ENCODE measurements at places on chromosomes 12 and 14. TPM values are rescaled to one million over a fixed set of nuclear protein-coding genes. Genes with fewer than 3 reads are reported as not detected.

NKX2-1 gene
- total RNA-seq, result not detected

P2RX7 gene
- total RNA-seq, result 6.0 TPM

NEUROD4 gene
- not detected for total RNA-seq

COL2A1 gene
- 6.7 TPM for total RNA-seq

PLCZ1 gene
- not detected for total RNA-seq

CCDC177 gene
- total RNA-seq, result not detected

CLEC4C gene
- not detected for total RNA-seq

- DNase-seq, result peak; percentile 28
Observed at GRCh38 chr12:49375406-49375805, 8.1 kb downstream of the SPATS2 start.

DNA sequence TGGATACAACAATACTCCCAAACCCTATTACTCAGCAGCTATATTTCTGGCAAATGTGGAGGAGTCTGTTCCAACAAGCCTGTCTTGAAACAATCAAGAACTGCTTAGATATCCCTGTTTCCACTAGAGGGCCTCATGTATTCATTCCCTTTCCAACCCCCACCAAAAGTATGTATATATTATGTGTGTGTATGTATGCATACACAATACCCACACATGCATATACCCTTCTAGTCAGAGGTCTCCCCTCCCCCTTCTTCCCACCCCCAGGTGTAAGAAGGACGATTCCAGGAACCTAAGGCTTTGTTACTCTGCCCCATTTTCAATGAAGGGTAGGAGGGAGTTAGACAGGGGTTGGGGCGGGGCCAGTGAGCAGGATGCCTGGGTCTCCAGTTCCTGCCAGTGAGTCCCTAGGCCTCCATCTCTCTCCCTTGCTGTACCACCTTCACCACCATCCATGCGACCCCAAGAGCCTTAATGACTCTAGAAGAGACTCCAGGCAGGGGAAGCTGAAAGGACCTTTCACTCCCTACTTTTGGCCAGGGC is at the start of gene DGKA:
DGKA (plus strand) TSS at position 392 of the 546 bp plus-strand sequence. CDS start 5,342 bp downstream, outside the sequence.
- DNase-seq, result peak; percentile 75

DNA sequence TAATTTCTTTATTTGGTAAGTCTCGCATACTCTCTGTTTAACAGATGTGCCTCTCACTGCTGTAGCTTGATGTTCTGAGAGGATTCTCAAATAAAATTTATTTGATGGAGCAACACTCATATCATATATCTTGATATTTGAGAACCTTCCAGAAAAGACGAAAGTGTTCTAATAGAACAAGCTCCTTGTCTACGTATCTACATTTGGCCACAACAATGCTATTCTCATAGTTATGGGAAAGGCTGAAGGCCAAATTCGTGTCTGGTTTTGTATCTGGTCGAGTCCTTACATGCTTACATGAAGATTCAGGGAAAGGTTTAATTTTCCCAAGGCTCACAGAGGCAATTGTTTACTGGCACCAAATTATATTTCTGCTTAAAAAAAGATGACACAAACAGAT is 186.7 kb upstream of the SLC38A2 start:
- no peak for DNase-seq

GRCh38 chr12:116366824-116367223 is 89.3 kb upstream of the MED13L start:
- DNase-seq, result no peak

GRCh38 chr12:110677206-110677911 is 11.6 kb downstream of the HVCN1 start:
- no peak for DNase-seq

DNA sequence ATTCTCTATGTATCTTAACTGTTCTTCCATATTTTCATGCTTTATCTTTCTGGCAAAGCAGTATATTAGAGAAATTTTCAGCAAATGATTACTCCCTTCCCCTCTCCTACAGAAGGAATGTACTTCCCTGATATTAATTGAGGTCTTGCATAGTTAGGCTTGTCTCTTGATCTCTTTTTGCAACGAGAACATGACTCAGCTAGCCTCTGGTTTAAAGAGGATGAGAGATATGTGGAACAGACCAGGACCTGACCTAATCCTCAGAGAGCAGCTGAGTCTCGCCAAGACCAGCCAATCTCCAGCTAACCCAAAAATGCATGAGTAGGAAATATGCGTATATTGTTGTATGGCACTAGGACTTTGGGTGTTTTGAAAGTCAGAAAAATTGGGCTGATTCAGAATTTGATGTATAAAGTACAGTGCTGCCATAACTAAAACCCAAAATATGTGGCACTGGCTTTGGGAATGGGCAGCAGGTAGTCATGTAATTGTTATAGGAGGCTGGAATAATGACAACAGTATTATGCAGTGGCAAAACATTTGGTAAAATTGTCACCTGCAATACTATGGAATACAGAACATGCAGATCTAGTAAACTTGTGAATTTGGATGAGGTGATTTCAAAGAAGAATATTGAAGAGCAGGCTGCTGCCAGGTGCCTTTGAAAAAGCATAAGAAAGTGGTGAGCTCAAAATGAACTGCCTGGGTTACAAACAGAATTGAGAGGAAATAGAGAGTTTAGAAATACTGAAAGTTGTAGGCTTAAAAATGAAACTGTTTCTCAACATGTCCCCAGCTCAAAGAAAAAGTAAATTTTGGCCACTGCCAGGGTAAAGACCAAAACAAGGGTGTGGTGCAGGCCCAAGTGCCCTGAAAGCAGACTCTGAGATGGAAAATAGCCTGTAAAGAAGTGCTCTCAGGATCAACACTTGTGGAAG is 9.3 kb upstream of the USP15 start:
- no peak for DNase-seq

GRCh38 chr12:50685641-50686040 is 78.3 kb upstream of the ATF1 start:
- DNase-seq, result no peak

- DNase-seq, result no peak
Observed at GRCh38 chr12:88544991-88545980, 35.0 kb downstream of the KITLG start.

- DNase-seq, result no peak
Observed at GRCh38 chr12:9933958-9934357, 1.8 kb upstream of the CLEC2A start.

DNA sequence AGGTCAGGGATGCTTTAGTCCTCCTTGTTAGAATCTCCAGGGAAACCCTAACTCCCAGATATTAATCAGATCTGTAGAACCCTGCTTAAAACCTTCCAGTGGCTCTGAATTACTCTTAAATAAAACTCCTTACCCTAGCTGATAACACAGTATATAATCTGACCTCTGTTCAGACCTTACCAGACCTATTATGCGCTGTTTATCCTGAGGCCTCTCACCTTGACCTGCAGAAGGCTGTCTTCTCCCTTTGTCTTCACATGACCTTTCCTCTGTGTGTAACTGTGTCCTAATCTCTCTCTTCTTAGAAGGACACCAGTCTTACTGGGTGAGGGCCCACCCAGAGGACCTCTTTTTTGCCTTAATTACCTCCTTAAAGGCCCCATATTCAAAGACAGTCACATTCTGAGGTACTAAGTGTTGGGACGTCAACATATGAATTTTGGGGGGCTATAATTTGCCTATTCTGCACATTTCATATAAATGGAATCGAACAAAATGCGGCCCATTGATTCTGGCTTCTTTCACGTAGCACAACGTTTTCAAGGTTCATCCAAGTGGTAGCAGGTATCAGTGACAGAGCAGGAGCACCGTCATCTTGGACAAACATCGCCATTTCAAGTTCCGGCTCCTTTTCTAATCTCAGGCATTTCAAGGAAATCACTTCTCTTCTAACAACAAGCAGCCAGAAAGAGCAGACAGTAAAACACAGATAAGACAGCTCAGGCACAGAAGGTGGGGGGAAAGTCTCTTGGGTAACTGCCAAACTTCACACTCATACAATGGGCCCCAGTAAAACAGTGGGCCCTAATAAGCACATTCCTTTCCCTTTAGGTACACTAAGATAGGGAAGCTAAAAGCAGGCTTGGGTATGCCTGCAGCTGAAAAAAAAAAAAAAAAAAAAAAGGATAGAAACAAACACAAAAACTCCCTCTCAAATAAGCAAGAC is 200.2 kb upstream of the NUDT4 start:
- DNase-seq, result no peak

GRCh38 chr14:21160061-21160610 is 4.3 kb upstream of the OR5AU1 start:
- no peak for DNase-seq

DNA sequence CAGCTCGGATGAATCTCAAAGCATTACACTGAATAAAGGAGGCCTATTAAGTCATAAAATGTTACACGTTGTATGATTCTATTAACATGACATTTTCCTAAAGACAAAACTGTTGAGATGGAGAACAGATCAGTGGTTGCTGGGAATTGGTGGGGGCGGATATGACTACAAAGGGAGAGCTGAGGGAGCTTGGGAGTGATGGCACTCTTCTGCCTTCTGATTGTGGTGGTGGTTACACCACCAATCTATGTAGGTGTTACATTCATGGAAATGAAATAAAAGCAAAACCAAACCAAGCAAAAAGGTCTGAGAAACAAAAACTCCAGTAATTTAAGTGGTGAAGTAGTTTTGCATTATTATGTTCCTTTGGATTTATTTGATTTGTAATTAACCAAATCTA is 16.4 kb upstream of the EVL start:
- DNase-seq, result no peak

DNA sequence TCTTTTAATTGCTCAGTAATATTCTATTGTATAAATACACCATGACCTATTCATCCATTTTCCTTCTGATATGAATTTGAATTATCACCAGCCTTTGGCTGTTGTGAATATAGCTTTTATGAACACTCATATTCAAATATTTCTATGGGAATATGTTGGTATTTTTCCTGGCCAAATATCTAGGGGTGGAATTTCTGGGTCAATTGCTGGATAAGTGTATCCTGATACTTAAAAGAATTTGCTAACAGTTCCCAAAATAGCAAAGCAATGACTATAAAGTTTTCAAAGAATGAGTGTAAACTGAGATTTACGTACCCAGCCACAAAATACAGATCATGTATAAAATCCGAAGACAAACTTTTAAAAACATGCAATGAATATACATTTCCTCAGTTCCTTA is 148.7 kb upstream of the CLEC14A start:
- peak; percentile 16 for DNase-seq

GRCh38 chr14:68111097-68111852 is 291.7 kb downstream of the RAD51B start:
- DNase-seq, result no peak

- no peak for DNase-seq
Observed at GRCh38 chr12:88801227-88802095, 221.2 kb upstream of the KITLG start.

GRCh38 chr12:6827437-6827911 is 733 bp upstream of the P3H3 start:
- peak; percentile 60 for DNase-seq

DNA sequence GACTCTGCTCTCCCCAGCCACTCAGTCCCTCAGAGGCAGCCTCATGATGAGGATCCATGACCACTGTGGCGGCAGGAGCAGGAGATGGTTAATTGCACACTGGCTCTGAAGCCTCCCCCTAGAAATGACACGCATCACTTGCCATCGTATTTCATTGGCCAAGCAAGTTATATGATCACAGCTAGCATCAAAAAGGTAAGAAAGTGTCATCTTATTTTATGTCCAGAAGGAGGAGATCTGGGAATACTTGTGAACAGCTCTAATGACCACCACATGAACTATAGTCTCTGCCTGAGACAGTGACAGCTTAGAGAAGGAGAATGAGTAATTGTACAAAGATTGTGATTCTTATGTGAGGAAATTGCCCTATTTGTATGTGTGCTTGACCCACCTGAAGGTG is 363.4 kb downstream of the NUAK1 start:
- DNase-seq, result peak; percentile 54

DNA sequence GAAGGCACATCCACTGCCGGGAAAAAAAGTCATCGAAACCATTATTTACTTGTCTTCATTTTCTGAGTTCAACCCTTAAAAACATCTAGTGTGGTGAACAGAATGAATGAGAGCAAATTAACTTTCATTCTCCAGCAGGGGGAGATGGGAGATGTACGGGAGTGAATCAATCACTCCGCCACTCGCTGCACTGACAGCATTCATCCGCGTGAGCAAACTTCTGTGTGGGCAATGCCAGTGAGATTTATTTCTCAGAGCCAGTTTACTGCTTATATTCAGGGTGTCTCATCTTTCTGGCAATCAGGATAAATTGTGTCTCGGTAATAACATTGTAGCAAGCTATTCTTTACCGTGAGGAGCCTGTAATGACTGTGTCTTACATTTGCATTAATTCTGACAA is 463.6 kb upstream of the MIS18BP1 start:
- peak; percentile 50 for DNase-seq

DNA sequence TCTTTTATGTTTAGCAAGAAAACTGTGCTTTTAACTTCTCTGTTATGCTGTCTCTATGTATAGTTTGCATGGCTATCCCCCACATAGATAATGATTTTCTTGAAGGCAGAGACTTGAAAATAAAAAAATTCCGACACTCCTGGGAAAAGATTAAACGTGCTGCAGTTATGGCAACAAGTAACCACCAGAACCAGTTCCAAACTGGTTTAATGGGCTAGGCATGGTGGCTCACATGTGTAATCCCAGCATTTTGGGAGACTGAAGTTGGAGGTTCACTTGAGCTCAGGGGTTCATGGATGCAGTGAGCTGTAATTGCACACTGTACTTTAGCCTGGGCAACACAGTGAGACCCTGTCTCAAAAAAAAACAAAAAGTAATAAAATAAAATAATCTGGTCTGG is 15.1 kb upstream of the CAPRIN2 start:
- peak; percentile 59 for DNase-seq

DNA sequence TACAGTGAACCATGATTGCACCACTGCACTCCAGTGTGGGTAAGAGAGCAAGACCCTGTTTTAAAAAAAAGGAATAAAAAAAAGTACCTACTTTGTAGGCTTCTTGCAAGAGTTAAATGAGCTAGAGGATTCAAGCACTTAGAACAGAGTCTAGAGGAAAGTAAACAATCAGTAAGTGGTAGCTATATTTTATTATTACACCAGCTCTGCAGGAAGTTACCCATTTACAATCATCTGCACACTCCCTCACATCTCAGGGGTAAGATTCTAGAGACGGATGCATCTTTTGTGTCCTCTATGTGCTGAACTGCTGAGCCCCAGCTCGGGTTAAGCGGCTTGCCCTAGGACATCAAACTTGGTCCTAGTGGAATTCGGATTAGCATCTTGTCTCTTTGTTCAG is 67.3 kb downstream of the KCNK10 start:
- DNase-seq, result no peak

GRCh38 chr14:68736471-68736871 is 56.4 kb downstream of the ZFP36L1 start:
- no peak for DNase-seq

GRCh38 chr14:105331575-105332349 is 17.2 kb downstream of the PACS2 start:
- DNase-seq, result no peak
